ENCODE measurements at places on chromosomes 5 and 9.

- no peak for DNase-seq
Observed at GRCh38 chr9:133679466-133680061, 43.4 kb downstream of the DBH start.

DNA sequence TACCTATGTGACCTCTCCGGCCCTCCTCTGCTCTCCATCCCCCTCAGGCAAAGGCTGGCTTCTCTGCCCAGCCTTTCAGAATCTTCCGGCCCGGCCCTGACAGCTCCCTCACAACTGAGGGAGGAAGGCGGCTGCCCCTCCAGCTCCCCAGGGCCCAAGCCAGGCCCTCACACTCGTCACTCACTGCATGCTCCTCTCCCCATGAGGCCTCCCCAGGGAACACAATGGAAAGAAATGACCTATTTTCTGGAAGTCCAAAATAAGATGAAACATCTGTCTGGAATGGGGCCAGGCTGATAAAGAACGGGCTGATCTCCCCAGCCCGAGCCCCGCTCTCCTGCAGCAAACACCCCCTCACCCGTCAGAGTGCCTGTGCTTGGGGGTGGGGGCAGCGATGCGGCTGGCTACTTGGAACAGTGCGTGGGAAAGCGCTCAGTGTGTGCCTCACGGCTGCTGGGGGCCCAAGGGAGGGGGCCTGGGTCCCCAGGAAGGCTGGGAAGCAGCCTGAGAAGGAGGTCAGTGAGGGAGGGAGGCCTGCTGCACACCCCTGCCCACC is 11.3 kb downstream of the PDGFRB start:
- no peak for DNase-seq

DNA sequence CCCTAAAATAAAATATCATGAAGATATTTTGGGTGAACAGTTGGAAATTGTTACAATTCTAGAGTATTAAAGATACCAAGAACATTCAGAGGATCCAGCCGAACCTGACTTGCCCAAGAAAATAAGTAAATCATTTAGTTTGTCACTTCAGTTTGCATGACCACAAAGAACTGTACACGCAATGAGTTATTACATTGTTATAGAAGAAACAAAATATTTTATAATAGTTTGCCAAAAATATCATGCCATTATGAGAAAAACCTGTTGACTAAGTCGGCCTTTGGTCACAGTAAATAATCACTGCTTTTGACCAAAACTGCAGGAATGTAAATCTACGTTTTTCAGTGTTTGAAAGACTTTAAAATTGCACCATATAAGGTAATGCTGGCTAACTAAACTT is 27.9 kb downstream of the TRIO start:
- DNase-seq = no peak

- peak; percentile 10 for DNase-seq
Observed at GRCh38 chr5:83368319-83368718, 103.2 kb upstream of the VCAN start.

DNA sequence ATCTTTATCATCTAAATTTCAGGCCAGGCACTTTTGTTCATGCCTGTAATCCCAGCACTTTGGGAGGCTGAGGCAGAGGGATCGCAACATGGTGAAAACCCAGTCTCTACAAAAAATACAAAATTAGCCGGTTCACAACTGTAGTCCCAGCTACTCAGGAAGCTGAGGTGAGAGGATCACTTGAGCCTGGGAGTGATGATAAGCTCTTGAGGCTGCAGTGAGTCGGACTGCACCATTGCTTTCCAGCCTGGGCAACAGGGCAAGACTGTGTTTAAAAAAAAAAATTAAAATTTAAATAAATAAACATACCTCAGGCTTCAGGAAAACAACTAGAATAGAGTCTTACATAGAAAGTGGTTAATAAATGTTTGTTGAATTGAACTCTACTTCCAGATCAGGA is 147.4 kb downstream of the AGTPBP1 start:
- no peak for DNase-seq

DNA sequence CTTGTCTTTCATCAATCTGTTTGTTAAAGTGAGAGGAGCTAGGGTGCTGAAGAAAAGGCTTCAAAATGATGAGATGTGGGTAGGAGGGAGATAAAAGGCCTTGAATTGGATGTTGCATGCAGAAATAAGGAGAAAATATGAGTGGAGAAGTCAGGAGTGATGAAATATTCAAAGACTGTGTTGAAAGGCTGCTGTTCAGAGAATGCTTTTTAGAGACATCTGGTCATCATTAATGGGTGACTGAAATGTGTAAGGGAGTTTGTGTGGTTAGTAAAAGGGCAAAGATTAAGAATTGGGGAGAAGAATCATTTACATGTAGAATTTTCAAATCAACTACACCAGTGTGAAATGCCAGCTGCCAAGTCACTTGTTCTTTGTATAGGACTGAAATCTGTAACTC is 383.9 kb downstream of the MAT2B start:
- DNase-seq = no peak

DNA sequence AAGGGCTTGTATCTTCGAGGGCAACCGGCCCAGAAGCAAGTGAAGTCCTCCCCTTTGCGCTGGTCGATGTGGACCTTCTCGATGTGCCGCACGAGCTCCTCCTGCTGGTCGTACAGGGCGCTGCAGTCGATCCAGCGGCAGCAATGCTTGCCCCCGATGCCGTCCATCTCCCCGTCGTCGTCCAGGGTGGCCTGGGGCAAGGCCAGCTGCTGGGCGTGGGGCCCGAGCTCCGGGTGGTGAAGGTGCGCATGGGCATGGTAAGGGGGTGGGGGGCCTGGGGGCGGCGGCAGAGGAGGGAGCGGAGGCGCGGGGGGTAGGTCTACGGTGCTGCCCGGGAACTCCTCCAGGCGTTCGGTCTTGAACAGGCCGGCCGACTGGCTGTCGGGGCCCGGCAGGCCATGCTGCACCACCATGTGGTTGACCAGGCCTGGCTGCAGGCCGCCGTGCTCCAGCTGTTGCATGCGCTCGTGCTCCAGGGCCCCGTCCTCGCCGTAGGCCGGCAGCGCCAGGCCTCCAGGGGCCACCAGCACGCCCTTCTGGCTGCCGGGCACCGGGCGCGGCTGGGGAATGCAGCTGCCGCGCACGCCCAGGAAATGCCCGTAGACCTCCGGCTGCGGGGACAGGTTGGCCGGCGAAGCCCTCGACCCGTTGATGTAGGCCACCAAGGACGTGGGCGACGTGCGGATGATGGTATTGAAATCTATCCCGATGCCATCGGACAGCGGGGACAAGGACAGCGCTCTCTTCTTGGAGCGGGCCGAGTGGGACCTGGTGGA is 181.8 kb downstream of the GLIS3 start:
- peak; percentile 39 for DNase-seq

DNA sequence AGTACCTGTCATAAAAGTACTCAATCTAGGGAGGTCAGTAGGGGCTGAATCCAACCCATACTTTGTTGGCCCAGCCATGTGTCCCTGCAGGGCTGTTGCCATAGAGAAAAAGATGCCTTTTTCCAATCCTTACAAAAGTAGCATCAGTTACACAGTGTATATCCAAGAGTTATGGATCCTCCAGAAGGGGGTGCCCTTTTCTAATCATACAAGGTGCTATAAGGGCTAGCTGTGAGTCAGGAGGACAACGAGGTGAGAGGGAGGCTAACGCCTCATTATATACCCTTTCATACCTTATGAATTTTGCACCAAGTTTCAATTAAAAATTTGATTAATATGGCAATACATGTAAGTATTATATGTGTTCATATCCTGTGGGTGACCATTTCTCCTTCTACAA is 4.8 kb downstream of the KIAA0825 start:
- peak; percentile 18 for DNase-seq

GRCh38 chr5:82924226-82925060 is 152.8 kb downstream of the TMEM167A start:
- DNase-seq = no peak

- DNase-seq = peak; percentile 26
Observed at GRCh38 chr9:89036891-89037290, 45.6 kb downstream of the S1PR3 start.

DNA sequence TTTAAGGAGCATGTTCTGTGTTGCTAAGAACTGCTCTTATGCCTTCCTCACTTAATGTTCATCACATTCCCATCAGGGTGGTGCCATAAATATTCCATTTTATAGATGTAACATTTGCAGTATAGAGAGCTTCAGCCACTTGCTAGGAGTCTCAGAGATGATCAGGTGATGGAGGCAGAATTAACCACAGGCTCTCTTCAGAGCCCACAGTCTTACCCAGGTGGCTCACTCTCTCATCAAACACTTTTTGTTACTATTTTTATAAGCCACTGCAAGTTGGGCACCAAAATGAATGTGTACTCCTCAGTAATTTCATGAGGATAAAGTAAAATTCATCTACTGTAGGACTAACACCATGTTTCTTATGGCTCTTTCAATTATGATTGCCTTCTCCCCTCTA is 491.5 kb upstream of the DAP start:
- DNase-seq = no peak

- no peak for DNase-seq
Observed at GRCh38 chr5:164054461-164054860, 549.0 kb downstream of the MAT2B start.

GRCh38 chr9:80013891-80014290 is 442.1 kb downstream of the TLE4 start:
- no peak for DNase-seq

GRCh38 chr5:34891981-34892380 is 23.3 kb downstream of the RAD1 start:
- DNase-seq = no peak

GRCh38 chr5:34550247-34550646 is 105.9 kb upstream of the RAI14 start:
- no peak for DNase-seq

- no peak for DNase-seq
Observed at GRCh38 chr9:120783602-120784047, 9.6 kb downstream of the FBXW2 start.

GRCh38 chr5:132263548-132264261 is 6.2 kb downstream of the PDLIM4 start:
- DNase-seq = no peak

- no peak for DNase-seq
Observed at GRCh38 chr5:35430381-35431162, 187.1 kb upstream of the SPEF2 start.

- no peak for DNase-seq
Observed at GRCh38 chr9:124871156-124871561, 9.2 kb downstream of the ARPC5L start.

DNA sequence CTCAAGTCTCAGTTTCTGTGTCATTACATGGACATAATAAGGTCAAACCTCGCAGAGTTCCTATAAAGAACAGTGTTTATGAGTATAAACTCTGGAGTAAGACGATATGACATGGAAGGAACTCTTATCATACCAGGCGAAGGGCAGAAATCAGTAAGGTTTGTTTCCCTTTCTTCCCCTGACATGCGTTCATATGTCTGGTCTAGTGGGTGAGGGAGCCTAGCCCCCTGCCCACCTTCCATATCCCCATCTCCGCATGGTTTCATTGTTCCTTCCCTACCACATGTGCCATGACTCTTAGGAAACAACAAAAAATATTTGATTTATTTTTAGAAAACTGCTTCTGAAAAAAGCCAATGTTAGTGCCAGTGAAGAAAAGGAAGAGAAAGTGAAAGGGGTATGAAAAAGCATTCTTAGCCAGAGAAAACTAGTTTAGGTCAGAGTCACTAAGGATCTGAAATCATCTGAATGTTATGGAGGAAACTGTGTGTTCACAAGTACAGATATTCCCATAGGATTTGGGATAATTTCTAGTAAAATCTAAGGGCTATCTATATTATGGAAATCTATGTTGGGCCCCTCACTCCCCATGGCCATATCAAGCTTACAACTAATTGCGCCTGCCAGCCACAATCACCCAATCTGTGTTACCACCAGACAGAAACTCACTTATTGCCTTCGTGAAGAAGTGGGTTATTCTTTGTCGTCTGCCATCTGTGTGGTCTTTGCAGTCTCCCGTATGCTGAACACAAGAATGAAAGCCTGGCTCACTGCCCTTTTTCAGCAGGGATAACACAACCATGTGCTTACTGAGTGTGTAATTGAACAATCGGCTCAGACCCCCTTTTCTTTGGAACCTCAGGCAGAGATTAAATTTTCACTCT is 19.9 kb upstream of the HMHB1 start:
- no peak for DNase-seq

DNA sequence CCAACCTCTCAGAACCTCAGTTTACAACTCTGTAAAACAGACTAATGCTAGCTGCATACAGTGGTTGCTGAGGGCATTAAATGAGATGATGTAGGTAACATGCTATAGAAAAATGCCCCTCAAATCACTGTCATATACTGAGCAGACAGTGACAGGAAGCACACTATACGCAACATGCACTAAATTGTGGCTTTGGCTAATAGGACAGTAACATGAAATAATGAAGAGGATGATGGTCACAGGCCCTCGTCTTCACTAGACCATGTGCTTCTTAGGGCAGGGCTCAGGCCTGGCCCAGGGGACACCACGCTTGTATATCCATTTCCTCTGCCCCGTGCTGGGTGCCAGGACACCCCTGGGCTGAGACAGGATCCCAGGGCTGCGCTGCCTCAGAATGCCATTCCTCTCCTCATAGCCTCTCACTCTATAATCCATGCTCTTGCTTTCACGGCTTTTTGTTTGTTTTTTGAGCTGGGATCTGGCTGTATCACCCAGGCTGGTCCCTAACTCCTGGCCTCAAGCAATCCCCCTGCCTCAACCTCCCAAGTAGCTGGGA is 18.9 kb downstream of the CSF1R start:
- DNase-seq = no peak

DNA sequence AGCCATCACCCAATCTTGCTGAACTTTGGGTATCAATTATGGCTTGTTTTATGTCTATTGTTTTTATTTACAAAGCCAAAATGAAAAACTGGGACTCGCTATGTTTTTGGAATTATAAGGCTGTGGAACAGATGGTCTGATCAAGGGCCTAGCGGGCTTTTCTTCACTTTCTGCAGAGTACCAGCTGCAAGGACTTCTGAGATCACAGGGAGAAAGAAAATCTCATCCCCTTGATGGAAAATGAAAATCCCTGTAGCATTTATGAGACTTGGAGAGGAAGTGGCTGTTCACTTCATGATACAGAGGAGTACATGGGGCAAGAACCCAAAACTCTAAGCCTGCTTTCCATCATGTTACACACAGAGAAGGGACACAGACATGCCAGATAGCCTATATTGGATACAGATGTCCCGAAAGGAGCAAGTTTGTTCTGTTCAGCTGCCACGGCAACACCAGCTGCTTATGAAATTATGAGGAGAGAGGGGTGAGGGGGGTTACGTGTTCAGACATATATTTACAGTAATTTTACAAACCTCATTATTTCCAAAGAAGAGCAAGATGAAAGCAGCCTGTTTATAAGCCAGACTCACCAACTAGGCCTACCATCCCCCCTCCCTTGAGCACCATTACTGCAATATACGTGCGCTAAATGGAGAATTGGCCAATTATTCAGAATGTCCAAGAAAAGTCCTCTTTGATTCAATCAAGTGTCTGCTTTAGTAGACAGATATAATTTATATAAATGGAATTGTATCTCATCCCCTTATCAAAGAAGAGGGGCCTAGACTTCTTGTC is 220.0 kb downstream of the MARCHF11 start:
- no peak for DNase-seq

GRCh38 chr9:99868845-99869244 is 37.6 kb upstream of the STX17 start:
- no peak for DNase-seq

- DNase-seq = no peak
Observed at GRCh38 chr9:99628285-99628684, 193.4 kb upstream of the NR4A3 start.

GRCh38 chr5:106860398-106861044 is 810.2 kb downstream of the EFNA5 start:
- DNase-seq = no peak

Measured in CD4-positive, alpha-beta T cell treated with Interleukin-17A for 1 hour (primary cell).